Activated CD8-positive, alpha-beta T cell treated with anti-CD3 and anti-CD28 coated beads for 36 hours (primary cell): ENCODE measurements at places on chromosomes 3 and 15.
A peak's percentile ranks its signal among the peaks of the same experiment; 100 is the strongest.

GRCh38 chr3:50630394-50630793, 13.4 kb downstream of the MAPKAPK3 start:
- peaks cover 57% of the 10 kb centered on the region for H3K36me3 ChIP-seq
- no peaks in the 10 kb centered on the region for H3K27me3 ChIP-seq
- peak overlapping the region; percentile 61 for H3K27ac ChIP-seq

DNA sequence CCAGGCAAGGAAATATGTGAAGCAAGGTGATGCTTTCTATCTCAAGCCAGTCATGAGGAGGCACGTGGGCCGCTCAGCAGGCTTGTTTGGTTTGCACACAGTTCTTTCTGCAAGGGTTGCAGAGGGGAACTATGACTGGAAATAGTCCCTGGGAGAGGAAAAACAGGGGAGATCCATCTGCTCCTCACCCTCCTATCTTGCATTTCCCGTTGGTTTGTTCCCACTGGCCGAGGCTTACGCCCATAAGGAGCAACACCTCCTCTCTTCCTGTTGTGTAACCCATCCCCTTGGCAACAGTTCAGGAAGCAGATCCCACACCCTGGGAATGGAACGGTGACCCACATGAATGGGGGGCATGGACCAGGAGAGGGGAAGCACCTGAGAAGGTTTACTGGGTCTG, 72.1 kb upstream of the MAGI1 start:
- peaks cover 5% of the 10 kb centered on the region for H3K27me3 ChIP-seq
- DNase-seq, result no peak
- H3K4me3 ChIP-seq, result no peak overlapping the region
- no peaks in the 10 kb centered on the region for H3K36me3 ChIP-seq

- H3K4me3 ChIP-seq, result no peak overlapping the region
- no peak overlapping the region for H3K27ac ChIP-seq
These were observed 388.4 kb upstream of the CBLB start for GRCh38 chr3:106257172-106257571.

- no peak overlapping the region for H3K4me3 ChIP-seq
- DNase-seq, result peak; percentile 46
- no peak overlapping the region for H3K27ac ChIP-seq
These were observed 25.0 kb downstream of the SRGAP3 start for GRCh38 chr3:9224490-9224889.

GRCh38 chr15:65413760-65414144, 9.0 kb downstream of the IGDCC4 start:
- H3K27me3 ChIP-seq, result peaks cover 26% of the 10 kb centered on the region
- H3K36me3 ChIP-seq, result no peaks in the 10 kb centered on the region
- H3K27ac ChIP-seq, result no peak overlapping the region
- no peak overlapping the region for H3K4me3 ChIP-seq
- no peak for DNase-seq
- peaks cover 6% of the 10 kb centered on the region for H3K4me1 ChIP-seq

- no peak for DNase-seq
- no peak overlapping the region for H3K4me3 ChIP-seq
- H3K27me3 ChIP-seq, result peaks cover 10% of the 10 kb centered on the region
- no peak overlapping the region for H3K27ac ChIP-seq
- no peaks in the 10 kb centered on the region for H3K4me1 ChIP-seq
- H3K36me3 ChIP-seq, result no peaks in the 10 kb centered on the region
These were observed 116.3 kb downstream of the KCNAB1 start for GRCh38 chr3:156236556-156237260.

GRCh38 chr15:100613208-100613607, 10.8 kb downstream of the ASB7 start:
- no peak overlapping the region for H3K27ac ChIP-seq
- no peak overlapping the region for H3K4me3 ChIP-seq
- peaks cover 26% of the 10 kb centered on the region for H3K36me3 ChIP-seq

DNA sequence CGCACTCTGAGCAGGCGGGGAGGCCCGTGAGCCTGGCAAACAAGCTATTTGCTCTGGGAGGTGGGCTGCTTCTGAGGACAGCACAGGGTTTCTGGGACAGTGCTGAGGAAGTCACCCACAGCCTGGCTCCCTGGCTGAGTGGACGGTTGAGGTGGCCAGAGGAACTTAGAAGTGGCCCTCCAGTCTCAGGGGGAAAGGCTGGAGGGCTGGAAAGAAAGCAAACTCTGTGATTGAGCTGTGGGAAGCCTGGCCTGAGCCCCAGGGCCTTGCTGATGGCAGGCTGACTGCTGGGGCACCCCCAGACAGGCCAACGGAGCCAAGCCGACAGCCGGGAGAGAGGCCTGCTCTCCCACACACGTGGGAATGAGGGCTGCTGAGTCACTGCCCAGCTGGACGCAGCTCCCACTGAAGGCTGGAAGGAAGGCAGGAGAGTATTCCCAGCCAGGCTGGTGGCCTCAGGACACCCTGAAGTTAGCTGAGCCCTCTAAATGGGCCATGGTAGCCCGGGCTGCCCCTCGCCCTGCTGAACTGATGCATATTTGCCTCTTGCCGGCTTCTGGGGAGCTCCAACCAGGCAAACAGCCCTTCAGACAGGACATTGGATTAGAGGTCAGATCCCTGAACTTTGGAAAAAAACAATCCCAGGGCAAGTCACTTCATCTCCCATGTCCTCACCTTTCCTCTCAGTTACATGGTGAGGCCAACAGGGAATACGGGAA, 98.0 kb upstream of the TLE3 start:
- no peaks in the 10 kb centered on the region for H3K4me1 ChIP-seq
- no peaks in the 10 kb centered on the region for H3K36me3 ChIP-seq
- H3K27ac ChIP-seq, result no peak overlapping the region
- H3K4me3 ChIP-seq, result no peak overlapping the region

DNA sequence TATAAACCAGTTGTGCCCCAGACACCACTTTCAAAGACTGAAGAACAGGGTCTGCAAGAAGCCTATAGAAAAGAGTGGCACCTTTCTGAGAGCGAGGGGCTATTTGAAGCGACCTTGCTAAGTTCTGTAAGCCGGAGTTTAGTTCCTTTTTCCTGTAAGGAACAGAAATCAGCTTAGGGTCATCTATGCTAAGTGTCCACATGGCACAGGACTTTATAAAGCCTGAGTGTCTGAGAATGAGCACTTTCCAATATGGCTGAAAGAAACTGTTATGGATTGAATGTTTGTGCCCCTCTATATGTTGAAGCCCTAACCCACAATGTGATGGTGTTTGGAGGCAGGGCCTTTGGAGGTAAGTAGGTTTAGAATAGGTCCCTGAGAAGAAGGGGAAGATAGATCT, 4.0 kb upstream of the A4GNT start:
- peaks cover 10% of the 10 kb centered on the region for H3K27me3 ChIP-seq
- DNase-seq, result no peak
- no peaks in the 10 kb centered on the region for H3K4me1 ChIP-seq
- H3K4me3 ChIP-seq, result no peak overlapping the region
- H3K36me3 ChIP-seq, result no peaks in the 10 kb centered on the region

GRCh38 chr3:127458696-127459604, 131.6 kb downstream of the TPRA1 start:
- no peaks in the 10 kb centered on the region for H3K36me3 ChIP-seq
- H3K27me3 ChIP-seq, result peaks cover 38% of the 10 kb centered on the region
- DNase-seq, result peak; percentile 34

DNA sequence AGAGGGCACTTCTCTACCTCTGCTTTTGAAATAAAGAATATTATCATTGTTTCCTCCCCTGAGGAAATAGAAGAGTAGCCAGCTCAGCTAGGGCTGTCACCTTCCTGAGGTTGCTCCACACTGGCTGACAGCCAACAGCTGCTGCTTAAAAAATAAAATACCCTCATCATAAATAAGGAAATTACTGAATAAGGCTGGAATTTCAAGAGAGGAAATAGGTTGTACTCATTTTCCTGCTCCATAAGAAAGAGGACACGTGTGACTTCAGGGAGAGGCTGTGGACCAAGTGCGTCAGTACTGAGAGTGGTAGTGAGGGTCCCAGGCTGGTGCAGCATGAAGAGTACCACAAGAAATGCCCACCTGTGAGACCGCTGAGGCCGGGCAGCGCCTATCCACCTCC, 8.1 kb upstream of the C2CD4B start:
- H3K27ac ChIP-seq, result no peak overlapping the region
- peaks cover 27% of the 10 kb centered on the region for H3K27me3 ChIP-seq
- no peak overlapping the region for H3K4me3 ChIP-seq
- no peaks in the 10 kb centered on the region for H3K4me1 ChIP-seq

DNA sequence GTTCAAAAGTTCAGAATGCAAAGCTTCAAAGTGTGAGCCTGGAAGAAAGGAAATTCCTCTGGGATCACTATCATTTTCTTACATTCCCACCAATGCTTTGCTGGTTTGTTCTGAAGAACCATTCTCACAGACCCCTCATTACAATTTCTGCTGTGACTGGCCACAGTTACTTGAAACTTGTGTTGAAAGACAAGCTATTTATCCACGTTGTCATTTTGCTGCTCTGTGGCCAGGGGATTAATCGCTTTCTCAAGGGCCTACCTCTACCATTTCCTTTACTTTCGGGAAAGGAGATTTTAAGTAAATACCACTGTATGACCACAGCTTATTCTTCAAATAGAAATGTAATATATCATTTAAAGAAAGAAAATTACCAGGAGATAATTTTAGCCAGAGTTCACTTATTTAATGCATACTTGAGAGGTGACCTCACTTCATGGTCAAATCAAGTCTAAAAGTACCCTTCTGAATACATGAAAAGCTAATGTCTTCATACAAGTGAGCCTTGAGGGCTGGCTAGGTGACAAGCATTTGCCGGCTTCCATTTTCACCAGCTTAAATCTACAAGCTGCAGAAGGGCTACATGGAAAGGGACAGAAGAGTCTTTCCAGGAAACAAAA, 69.8 kb upstream of the ROBO2 start:
- no peaks in the 10 kb centered on the region for H3K4me1 ChIP-seq
- no peaks in the 10 kb centered on the region for H3K36me3 ChIP-seq
- H3K4me3 ChIP-seq, result no peak overlapping the region
- H3K27ac ChIP-seq, result no peak overlapping the region
- no peaks in the 10 kb centered on the region for H3K27me3 ChIP-seq
